Naive thymus-derived CD4-positive, alpha-beta T cell (primary cell): ENCODE measurements at places on chromosomes 2 and 18.

- no peaks in the 10 kb centered on the region for H3K36me3 ChIP-seq
- H3K4me1 ChIP-seq: no peaks in the 10 kb centered on the region
- no peak overlapping the region for H3K27ac ChIP-seq
- H3K4me3 ChIP-seq: no peak overlapping the region
- no peaks in the 10 kb centered on the region for H3K27me3 ChIP-seq
Measured at GRCh38 chr2:34912084-34912483, 1313.0 kb upstream of the FAM98A start.

DNA sequence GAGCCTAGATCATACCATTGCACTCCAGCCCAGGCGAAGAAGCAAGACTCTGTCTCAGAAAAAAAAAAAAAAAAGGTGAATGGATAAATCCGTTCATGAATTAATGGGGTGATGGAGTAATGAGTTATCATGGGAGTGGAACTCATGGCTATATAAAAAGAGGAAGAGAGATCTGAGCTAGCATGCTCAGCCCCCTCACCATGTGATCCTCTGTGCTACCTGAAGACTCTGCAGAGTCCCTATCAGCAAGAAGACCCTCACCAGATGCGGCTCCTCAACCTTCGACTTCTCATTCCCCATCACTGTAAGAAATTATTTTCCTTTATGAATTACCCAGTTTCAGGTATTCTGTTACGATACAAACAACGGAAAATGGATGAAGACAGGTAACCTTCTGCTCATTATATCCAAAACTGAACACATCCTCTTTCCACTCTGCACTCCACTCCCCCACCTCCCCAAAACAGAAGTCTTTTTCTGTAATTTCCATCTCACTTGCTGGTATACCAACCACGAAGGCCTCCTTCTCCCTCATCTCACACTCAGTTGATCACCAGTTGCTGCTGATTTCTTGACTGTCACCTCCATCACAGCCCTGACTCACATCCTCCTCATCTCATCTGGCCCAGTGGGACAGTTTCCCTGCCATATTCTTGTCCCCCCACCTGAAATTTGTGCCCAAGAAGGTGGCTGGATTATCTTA lies 8.8 kb downstream of the RETREG2 start:
- DNase-seq: no peak
- H3K4me1 ChIP-seq: peaks cover 3% of the 10 kb centered on the region
- H3K4me3 ChIP-seq: no peak overlapping the region
- H3K27ac ChIP-seq: no peak overlapping the region

DNA sequence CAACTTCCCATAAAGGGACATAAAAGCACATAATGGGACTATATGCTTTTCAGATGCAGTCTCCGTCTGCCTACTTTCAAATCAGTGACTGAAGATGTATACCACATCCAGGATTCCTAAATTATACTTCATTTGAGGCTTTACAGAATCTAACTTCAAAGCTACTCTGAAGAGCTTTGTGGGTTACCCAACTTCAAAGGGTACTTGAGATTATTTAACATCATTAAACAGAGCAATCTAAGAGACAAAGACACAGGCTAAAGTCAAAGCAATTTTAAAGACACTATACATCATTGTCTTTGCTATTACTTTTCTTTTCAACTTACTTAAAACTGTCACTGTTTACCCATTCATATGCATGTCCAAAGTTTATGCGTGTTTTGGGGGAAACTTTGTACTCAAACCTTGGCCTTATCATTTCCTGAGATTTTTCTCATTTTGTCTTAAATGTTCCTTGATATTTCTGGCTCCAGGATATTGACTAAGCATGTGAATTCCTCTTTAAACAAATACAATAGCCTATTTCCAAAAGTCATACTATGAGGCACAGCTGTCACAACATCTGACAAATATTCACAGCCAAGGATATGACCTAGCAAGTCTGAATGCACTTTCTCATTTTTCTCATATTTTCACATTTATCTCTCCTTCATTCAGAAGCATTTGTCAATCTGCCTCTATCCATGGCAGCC lies 1985.1 kb upstream of the PIK3C3 start:
- H3K4me1 ChIP-seq: no peaks in the 10 kb centered on the region
- H3K27ac ChIP-seq: no peak overlapping the region
- H3K27me3 ChIP-seq: no peaks in the 10 kb centered on the region
- H3K36me3 ChIP-seq: no peaks in the 10 kb centered on the region

GRCh38 chr2:1839066-1839756 lies 94.9 kb upstream of the PXDN start:
- no peaks in the 10 kb centered on the region for H3K27me3 ChIP-seq
- H3K36me3 ChIP-seq: no peaks in the 10 kb centered on the region
- no peak overlapping the region for H3K4me3 ChIP-seq
- DNase-seq: no peak
- no peaks in the 10 kb centered on the region for H3K4me1 ChIP-seq

DNA sequence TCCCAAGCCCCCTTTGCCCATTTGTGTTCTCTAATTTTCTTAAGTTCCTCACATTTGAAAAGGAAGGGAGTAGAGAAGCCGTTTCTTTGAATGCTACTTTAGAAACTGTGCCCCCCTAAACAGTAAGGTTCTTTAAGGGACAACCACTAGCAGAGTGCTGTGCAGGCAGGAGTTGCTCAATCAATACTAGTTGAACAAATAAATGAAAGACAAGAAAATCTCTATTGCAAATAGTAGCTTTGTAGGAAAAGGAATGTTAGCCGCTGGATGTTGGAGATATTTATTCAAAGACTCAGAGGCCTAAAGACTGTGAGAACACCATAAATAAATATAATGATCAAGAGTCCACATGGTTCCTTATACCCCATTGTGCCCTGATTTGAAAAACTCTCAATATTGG lies 119.8 kb upstream of the SMAD7 start:
- H3K36me3 ChIP-seq: no peaks in the 10 kb centered on the region
- no peaks in the 10 kb centered on the region for H3K4me1 ChIP-seq
- no peak for DNase-seq
- H3K27me3 ChIP-seq: no peaks in the 10 kb centered on the region

GRCh38 chr2:165436559-165436958 lies 32.9 kb upstream of the CSRNP3 start:
- H3K27ac ChIP-seq: no peak overlapping the region
- H3K4me1 ChIP-seq: no peaks in the 10 kb centered on the region
- DNase-seq: no peak
- no peaks in the 10 kb centered on the region for H3K36me3 ChIP-seq

- DNase-seq: no peak
- H3K4me3 ChIP-seq: no peak overlapping the region
- no peaks in the 10 kb centered on the region for H3K4me1 ChIP-seq
- no peaks in the 10 kb centered on the region for H3K27me3 ChIP-seq
- no peaks in the 10 kb centered on the region for H3K36me3 ChIP-seq
- H3K27ac ChIP-seq: no peak overlapping the region
Measured at GRCh38 chr2:233822781-233823730, 31.3 kb downstream of the HJURP start.

DNA sequence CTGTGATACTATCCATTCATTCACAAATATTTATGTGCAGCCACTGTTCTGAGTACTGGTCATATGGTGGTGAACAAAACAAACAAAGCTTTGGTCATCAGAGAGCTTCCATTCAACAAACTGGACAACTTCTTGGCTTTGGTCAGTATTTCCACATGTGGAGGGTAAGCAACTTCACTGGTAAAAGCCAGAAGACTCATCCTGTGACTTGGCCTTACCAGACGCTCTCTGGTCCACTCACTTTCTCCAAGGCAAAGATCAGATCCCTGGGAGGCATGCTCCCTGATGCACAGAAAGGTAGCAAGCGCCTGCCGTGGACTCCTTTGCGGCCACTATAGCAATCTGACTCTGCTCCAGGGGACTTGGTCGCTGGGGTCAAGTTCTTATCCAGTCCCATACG lies 179.5 kb downstream of the EN1 start:
- no peaks in the 10 kb centered on the region for H3K27me3 ChIP-seq
- H3K36me3 ChIP-seq: no peaks in the 10 kb centered on the region
- DNase-seq: no peak

DNA sequence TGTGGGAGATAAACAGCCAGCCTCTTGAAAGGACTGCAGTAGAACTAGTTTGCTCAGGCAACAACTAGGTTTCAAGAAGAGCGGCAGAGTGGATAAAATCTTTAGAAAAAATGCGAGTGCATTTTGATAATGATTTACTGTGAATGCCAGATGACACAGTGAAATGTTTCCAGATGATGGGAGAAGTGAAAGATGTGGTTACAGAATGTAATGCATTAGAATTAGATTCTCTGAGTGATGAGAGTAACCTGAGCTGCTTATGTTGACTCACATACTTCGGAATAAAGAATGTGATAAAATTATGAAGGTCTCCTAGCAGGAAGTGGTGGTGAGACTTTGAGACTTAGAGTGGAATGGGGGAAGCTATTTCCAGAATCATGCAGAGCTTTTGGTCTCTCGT lies 184.3 kb downstream of the GULP1 start:
- no peaks in the 10 kb centered on the region for H3K4me1 ChIP-seq
- no peak overlapping the region for H3K4me3 ChIP-seq
- DNase-seq: no peak
- no peak overlapping the region for H3K27ac ChIP-seq

DNA sequence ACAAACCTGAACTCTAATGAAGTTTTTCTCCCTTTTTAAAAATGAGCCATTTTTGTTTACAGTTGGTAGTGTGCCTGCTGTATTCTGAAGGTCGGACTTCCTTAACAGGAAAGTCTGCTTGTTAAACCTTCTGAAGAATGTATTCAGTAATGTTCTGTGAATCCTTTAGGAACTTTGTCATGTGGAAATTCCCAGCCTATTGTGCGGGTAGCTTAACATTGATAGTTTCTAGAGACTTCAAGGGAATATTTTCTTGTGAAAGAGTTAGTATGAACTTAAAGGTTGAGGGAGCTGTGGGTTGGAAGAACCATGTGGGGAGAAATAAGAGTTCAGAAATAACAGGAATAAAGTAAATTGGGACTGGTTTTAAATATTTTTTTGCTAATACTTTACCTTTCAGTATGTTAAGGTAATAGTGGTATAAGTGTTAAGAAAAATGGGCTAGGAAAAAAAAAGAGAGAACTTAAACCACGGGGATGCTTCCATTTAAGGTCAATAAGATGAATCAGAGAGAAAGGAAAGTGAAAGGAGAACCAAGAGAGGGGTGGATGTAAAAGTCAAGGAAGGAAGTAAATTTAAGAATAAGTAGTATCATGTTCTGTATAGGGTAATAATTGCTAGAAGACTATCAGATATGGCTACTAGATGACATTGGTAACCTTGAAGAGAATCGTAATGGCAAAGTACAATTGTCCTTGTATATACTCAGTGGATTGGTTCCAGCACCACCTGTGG lies 90.5 kb downstream of the PMS1 start:
- DNase-seq: no peak
- H3K36me3 ChIP-seq: no peaks in the 10 kb centered on the region
- H3K27ac ChIP-seq: no peak overlapping the region
- no peaks in the 10 kb centered on the region for H3K27me3 ChIP-seq
- no peaks in the 10 kb centered on the region for H3K4me1 ChIP-seq

DNA sequence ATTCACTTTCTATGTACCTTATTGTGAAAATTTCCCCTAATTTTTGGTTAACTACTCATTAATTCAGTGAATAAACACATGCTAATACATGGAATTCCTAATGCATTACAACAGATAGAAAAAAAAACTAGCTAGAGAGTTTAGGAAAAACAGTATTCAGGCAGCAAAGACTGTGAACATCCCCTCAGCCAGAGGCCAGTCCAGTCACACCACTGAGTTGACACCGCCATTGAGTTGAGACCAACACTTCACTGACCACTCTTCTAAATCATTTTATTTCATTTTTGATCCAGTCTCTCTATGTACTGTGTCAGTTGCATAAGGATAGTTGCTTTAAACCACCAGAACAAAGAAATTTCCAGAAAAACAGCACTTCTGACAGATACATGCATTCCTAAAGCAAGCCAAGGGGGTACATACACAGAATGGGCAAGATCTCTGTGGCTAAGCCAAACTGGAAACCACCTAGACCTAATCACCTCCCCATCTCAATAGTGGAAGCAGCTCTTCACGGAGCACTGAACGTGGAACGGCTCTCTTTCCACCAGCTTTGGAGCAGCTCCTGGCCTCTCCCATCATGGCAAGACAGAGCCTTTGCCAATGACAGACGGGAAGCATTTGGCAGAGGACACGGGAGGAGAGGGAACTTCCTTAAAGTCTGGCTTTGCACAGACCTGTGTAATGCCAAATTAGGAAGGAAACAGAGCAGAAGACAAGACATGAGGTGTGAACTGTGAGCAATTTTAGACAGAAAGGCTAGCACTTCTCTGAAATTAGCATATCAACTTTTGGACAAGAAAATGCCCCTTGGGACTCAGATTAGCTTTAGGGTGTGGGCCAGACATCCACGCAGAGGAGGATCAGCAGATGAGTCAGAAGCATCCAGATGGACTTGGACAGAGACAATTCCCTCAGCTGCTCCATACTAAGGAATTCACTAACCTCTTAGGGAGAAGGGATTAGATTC lies 36.4 kb downstream of the CACNB4 start:
- H3K4me3 ChIP-seq: no peak overlapping the region
- no peaks in the 10 kb centered on the region for H3K4me1 ChIP-seq
- no peak for DNase-seq

DNA sequence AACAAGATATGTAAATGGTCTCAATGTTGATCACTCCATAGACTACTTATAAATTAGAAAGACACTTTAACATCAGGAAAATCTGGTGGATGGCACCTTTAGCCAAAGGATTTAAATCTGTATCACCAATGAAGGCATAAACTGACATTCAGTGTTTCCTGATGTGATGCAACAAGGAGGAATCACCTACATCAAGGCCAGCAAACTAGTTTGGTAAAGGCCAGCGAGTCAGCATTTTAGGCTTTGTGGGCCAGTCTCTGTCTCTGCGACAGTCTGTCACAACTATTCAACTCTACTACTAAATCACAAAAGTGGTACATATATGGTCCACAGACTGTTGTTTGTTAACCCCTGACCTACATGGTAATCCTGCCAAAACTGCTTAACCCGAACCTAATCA lies 33.3 kb downstream of the C2orf76 start:
- H3K27ac ChIP-seq: no peak overlapping the region
- H3K4me1 ChIP-seq: peaks cover 1% of the 10 kb centered on the region
- no peak overlapping the region for H3K4me3 ChIP-seq
- no peaks in the 10 kb centered on the region for H3K36me3 ChIP-seq
- no peak for DNase-seq

GRCh38 chr2:179745635-179746256 lies 115.7 kb downstream of the ZNF385B start:
- no peaks in the 10 kb centered on the region for H3K36me3 ChIP-seq
- H3K27me3 ChIP-seq: no peaks in the 10 kb centered on the region
- H3K4me3 ChIP-seq: no peak overlapping the region
- no peak for DNase-seq

GRCh38 chr18:25896178-25896780 lies 194.1 kb downstream of the SS18 start:
- no peaks in the 10 kb centered on the region for H3K4me1 ChIP-seq
- H3K36me3 ChIP-seq: no peaks in the 10 kb centered on the region
- DNase-seq: no peak
- no peak overlapping the region for H3K4me3 ChIP-seq
- H3K27me3 ChIP-seq: no peaks in the 10 kb centered on the region

GRCh38 chr2:201697899-201698298 lies 545 bp downstream of the MPP4 start:
- no peak overlapping the region for H3K27ac ChIP-seq
- no peak overlapping the region for H3K4me3 ChIP-seq
- H3K4me1 ChIP-seq: no peaks in the 10 kb centered on the region
- no peak for DNase-seq
- no peaks in the 10 kb centered on the region for H3K27me3 ChIP-seq
